NCI-H460 (cell line): ENCODE measurements at places on chromosomes 4 and X. TPM values are rescaled to one million over a fixed set of nuclear protein-coding genes. Genes with fewer than 3 reads are reported as not detected.

- DNase-seq: no peak
These were observed 1.9 kb upstream of the RGS12 start for GRCh38 chr4:3290889-3291321.

DNA sequence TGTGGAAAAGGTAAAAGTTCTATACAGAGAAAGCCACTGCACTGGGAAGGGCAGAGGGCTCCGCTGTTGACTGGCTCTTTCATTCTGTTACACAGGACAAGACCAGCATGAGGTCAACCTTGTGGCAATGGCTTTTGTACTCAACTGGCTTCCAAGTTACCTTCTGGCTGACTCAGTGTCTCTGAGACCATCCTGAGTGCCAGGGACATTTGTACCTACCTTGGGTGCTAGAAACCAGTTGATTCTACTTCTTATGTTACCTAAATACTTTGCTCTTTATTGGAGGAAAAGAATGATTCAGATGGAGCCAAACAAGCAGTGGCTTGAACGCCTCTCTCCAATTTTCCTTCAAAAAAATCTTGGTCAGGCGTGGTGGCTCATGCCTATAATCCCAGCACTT, 123.2 kb downstream of the RBM47 start:
- DNase-seq: no peak

- DNase-seq: no peak
These were observed 50.6 kb upstream of the ACSL4 start for GRCh38 chrX:109783701-109784079.

- peak; percentile 33 for DNase-seq
These were observed 93.7 kb upstream of the TRPC3 start for GRCh38 chr4:122045533-122045932.

DNA sequence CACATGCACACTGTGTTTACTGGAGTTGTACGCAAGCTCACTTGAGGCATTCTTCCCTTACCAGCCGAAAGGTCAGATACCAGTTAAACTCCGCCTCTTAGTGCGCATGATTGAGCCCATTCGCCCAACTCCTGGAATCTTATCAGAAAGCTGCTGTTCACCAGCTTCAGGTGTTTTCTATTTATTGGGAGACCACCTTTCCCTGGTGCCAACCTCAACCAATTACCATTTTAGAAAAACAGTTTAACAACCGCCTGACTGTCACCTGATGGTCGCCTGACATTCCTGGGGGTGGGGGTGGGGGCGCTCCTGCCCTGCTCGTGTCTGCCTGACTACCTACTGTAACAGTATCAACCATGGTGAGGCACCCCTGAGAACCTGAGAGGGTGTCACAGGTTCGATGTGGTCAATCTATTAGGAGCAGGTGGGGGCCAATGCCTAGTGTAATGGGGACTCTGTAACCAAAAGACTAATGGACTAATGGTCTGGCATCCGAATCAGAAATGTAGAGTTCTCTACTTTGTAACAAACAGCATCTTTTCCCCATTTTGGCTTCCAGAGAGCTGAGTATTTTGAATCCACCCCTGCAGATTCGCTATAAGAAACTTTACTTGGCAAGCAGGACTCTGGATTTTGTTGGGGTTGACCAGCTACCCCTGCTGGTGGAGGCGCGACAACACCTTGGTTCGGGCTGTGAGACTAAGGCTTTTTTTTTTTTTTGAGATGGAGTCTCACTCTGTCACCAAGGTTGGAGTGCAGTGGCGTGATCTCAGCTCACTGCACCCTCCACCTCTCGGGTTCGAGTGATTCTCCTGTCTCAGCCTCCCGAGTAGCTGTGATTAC, 58.2 kb upstream of the ZNF157 start:
- peak; percentile 60 for DNase-seq

Gene XAGE1A
- total RNA-seq: 0.25 TPM in 1 of 2 replicates, not detected in the other

Gene SLC6A14
- total RNA-seq: not detected in 2 replicates
